ENCODE measurements at places on chromosomes 12 and 14. TPM values are rescaled to one million over a fixed set of nuclear protein-coding genes. Genes with fewer than 3 reads are reported as not detected.

LPAR5 gene
- total RNA-seq: 6.6 TPM

PHETA1 gene
- 1.7 TPM for total RNA-seq

KHNYN gene
- 51.7 TPM for total RNA-seq

DNA sequence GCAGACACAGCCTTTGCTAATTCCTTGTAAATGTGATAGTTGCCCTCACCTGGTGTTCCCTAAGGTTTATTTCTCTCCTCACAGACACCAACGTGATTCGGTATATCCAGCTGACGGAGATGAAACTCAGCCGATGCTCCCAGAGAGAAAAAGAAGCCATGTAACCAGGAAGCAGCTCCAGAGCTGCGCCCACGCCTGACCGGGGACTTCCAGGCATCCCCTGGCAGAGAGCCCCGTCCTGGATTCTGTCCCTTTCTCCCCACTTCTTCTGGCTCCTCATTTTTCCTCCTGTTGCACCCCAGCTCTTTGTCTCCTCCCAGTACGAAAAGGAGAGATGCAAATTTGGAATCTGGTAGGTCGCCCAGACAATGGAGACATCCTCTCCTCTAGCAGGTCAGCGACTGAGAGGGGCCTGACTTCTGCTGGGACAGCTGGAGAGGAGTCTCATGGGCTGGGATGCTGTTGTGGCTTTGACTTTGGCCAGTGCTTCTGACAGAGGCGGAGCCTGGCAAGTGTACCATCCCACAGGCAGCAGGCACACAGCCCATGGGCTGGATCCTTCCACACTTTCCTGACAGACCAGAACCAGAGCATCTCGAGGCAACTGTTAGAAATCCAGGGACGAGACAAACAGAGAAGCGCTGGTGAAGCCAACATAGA lies 29.4 kb downstream of the TTC9 start:
- H3K27me3 ChIP-seq: no peaks in the 10 kb centered on the region
- H3K4me1 ChIP-seq: peaks cover 10% of the 10 kb centered on the region
- no peak overlapping the region for H3K27ac ChIP-seq
- DNase-seq: no peak
- H3K4me3 ChIP-seq: no peak overlapping the region

DNA sequence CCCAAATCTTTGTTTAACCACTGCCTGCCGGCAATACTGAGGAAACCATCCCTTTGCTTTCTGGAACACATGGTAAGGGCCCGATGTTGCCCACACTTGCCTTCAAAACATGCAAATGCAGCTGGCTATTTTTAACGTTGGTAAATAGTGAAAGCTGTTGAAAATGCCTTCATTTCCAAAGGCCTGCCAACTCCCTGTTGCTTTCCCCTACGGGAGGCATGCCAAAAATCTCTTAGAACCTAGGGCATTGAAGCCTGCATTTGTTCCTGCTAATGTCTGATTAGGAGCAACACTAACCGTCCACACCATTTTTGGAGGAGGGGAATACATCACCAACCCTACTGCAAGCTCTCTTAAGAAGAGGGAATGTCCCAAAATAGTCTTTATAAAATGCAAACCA lies 152.6 kb upstream of the NOS1 start:
- H3K27ac ChIP-seq: no peak overlapping the region
- H3K27me3 ChIP-seq: peaks cover 1% of the 10 kb centered on the region
- no peaks in the 10 kb centered on the region for H3K4me1 ChIP-seq
- no peak overlapping the region for H3K4me3 ChIP-seq

DNA sequence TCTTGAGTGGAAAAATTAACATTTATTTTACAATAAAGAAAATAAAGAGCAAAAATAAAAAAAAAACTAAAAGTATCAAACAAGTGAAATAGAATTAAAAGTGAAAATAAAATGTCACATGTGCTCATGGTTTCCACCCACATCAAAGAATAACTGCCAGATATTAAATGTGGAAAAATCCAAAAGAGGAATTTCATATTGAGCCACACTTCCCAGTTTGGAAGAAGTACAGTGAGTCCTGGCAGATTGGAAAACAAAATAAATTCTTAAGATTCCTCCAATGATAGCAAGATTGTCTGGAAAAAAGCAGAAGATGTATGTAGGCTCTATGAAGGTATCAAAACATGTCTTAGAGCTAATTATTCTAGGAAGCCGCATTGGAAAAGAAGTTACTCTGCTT lies 1019.5 kb downstream of the SLC6A15 start:
- no peaks in the 10 kb centered on the region for H3K27me3 ChIP-seq
- no peak for DNase-seq
- H3K36me3 ChIP-seq: no peaks in the 10 kb centered on the region
- H3K27ac ChIP-seq: no peak overlapping the region
- H3K4me1 ChIP-seq: no peaks in the 10 kb centered on the region
- H3K4me3 ChIP-seq: no peak overlapping the region
